ENCODE measurements at places on chromosomes 13 and 19. TPM values are rescaled to one million over a fixed set of nuclear protein-coding genes. Genes with fewer than 3 reads are reported as not detected.

GRCh38 chr13:41561170-41561569 lies 103.8 kb downstream of the RGCC start:
- DNase-seq = no peak

GRCh38 chr19:19540064-19540714 lies 2.1 kb downstream of the CILP2 start:
- no peak for DNase-seq

Gene LGALS7
- polyA plus RNA-seq = 1.2 TPM

Gene FFAR2
- polyA plus RNA-seq = 0.31 TPM

DNA sequence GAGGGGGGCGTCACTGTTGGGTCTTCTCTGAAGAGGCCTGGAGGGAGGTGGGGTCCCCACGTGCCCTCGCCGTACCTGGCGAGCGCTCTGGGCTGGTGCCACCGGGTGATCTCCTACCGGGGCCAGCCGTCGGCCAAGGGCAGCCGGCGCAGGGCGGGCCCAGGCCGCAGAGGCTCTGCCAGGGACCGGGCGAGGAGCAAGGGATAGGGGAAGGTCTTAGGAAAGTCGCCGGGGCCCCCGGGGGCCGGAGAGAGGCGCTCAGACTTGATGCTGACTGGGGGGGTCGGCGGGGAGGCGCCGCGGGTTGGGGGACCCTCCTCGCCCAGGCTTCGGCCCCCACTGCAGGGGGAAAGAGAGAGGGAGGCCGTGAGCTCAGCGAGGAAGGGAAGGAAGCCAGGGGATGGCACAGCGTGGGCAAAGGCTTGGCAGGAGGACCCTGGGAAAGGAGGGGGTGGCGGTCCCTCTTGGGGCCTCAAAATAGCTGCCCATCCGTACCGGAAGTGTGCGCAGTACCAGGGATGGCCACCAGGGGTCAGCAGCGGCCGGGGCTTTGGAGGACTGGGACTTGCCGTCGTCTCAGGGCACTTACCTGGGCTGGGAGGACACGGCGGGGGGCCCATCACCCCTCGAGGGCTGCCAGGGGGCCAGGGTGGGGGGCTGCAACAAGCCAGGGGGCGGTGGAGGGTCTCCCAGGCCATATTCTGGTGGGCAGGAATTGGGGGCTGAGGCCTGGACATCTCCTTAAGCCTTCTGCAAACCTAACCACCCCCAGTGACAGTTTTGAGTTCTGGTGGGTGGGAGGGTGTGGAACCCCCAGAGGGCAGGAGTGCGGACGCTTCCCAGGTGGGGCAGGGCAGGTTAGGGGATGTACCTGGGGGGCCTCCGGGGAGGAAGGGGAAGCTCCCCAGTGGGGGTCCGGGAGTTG lies 7.7 kb upstream of the TMEM161A start:
- peak; percentile 44 for DNase-seq

GRCh38 chr19:738509-739128 lies 12.3 kb upstream of the MISP start:
- DNase-seq = no peak

GRCh38 chr19:40592170-40592569 lies 9.0 kb upstream of the LTBP4 start:
- no peak for DNase-seq

GRCh38 chr19:41575998-41576397 lies at the start of gene CEACAM21:
Gene CEACAM21, plus strand, starts transcription at chr19:41576166. Its CDS starts 109 bp downstream, at chr19:41576275.
- no peak for DNase-seq

- no peak for DNase-seq
Observed at GRCh38 chr13:27921421-27921960, 1.7 kb downstream of the PDX1 start.
